Neural progenitor cell (in vitro differentiated cells): ENCODE measurements at places on chromosomes 13 and 19.

DNA sequence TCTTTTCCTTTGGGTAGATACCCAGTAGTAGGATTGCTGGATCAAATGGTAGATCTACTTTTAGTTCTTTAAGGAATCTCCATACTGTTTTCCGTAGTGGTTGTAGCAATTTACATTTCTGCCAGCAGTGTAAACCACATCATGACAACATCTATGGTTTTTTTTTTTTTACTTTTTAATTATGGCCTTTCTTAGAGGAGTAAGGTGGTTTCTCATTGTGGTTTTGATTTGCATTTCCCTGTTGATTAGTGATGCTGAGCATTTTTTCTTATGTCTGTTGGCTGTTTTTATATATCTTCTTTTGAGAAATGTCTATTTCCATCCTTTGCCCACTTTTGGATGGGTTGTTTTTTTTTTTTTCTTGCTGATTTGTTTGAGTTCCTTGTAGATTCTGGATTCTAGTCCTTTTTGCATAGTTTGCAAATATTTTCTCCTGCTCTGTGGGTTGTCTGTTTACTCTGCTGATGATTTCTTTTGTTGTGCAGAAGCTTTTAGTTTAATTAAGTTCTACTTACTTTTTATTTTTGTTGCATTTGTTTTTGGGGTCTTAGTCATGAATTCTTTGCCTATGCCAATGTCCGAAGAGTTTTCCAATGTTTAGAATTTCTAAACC, 38.8 kb downstream of the TDRD3 start:
- DNase-seq = no peak

DNA sequence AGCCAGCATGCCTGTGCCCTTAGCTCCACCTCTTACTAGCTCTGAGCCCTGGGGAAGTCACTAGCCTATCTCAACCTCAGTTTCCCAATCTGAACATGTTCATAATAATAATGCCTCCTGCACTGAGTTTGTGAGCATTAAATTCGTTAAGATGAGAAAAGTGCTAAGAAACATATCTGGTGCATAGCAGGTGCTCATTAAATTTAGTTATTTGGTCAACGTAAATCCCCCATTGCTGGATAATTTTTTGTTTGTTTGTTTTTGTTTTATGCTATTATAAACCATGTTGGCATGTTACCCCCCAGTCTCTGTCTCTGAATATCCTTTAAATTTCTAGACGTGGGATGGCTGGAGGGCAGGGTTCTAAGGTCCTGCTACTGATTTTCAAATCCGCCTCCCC, 10.6 kb downstream of the FCGBP start:
- DNase-seq = no peak

- DNase-seq = no peak
These were observed 5.2 kb upstream of the ZNF536 start for GRCh38 chr19:30367006-30367405.

DNA sequence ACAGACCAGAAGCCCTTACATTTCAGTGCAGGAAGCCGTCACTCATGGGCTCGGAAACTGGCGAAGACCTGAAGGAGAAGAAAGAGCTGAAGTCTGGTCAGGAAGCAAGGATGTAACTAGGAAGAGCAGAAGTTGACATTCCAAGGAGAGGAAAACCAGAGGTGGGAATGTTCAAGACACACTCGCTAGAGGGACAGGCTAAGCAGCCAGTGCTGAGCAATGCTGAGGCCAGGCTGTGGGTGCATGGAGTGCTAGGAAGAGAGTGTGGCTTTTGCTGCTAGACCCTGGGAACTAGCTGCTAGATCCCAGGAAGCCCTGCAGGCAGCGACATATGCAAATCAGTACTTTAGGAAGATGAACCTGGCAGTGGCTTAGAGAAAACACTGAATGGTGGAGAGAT, 12.1 kb upstream of the URAD start:
- DNase-seq = peak; percentile 23

DNA sequence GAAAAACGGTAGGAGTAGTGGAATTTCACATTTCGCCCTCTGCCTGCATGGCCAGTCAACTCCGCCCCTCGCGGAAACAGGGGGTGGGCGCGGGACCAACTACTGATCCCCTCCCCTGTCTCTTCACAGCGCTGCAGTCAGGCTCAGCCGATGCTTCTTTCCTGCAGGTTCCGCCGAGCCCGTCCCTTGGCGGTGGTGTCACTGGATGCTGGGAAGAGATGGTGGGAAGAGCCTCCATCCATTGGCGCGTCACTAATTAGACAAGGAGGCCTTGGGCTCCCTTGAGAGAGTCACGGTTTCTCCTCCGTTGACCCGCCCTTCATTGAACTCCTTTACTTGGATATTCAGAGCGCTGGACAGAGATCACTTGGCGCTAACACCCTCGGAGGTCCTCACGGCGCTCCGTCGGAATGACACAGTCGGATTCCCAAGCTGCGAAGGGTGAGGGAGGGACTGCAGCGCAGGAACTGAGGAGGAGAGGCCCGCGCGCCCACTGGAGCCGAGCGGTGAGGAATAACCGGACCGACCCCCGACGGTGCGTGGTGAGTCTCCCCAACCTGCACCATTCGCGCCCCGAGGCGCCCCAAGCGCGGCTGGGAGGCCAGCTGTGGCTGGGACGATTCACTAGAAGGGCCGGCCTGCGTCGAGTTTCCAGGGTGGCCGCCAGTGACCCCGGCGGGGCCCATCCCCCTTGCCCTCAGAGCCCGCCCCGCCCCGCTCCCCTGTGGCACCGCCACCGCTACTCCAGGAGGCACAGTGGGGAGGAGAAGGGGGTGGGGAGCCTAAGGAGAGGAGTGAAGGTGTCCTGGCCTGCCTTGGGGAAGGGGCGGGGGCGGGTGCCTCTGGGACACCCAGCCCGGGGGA, 11.2 kb upstream of the CEACAM21 start:
- DNase-seq = peak; percentile 32

- DNase-seq = no peak
These were observed 4.6 kb upstream of the ZNF587B start for GRCh38 chr19:57825511-57825910.

DNA sequence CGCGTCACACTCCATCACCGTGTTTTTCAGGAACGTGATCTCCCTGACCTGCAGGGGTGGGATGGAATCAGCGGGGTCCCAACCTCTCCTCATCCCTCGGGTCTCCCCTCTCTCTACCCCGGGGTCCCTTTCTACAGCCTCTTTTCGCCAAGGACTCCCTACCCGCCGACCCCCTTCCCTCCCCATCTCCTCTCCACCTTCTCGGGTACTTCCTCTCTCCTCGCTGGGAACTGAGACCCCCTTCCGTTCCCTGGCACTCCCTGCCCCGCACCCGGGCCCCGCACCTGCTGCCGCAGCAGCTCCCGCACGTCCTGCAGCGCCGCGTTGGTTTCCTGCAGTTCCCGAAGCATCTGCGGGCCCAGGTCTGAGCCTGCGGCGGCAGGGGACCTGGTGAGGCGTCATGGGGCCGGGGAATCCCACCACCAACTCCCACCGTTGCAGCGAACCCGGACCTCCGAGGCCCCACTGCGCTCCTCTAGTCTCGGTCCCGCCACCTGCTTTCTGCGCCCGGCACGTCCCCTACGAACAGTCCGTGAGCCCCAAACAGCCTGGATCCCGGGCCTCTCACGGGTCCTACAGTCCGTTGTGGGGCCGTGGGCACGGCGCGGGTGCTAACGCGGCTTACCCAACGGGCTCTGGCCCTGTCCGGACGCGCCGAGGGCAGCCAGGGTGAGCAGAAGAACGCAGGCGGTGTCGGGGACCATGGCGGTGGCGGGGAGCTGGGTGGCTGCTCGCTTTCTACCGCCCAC, at the start of gene COMP:
TSS of gene COMP (minus strand) at position 740 of the 749 bp plus-strand sequence. CDS start at position 704, 36 bp downstream.
- DNase-seq = peak; percentile 45
